ENCODE measurements at places on chromosomes 5 and 9.

- no peak for DNase-seq
Measured at GRCh38 chr5:75668445-75668844, 48.8 kb downstream of the POC5 start.

GRCh38 chr5:115461506-115462290 lies 82.9 kb downstream of the FEM1C start:
- DNase-seq = no peak

DNA sequence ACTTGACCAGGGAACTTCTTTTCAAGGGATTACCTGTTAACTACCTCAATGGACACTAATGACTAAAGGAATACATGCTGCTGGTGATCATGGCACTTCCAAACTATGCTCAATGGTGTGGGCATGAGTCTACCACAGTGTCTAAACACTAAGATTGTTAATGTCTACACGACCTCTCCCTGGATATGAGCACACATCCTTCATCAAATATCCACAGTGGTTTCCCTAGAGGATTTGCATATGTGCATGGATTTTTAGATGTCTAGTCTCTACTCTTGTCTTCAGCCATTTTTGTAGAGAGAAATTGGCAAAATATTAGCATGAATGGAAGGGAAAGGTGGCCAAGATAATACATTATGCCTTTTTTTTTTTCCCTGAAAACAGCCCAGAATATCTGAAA lies 113.3 kb upstream of the CCDC152 start:
- no peak for DNase-seq

GRCh38 chr9:131298341-131298740 lies 8.8 kb downstream of the PLPP7 start:
- no peak for DNase-seq

- DNase-seq = no peak
Measured at GRCh38 chr5:145236127-145236526, 599.0 kb downstream of the PRELID2 start.

GRCh38 chr5:141412854-141413539 lies at the start of gene PCDHGA10:
Gene PCDHGA10 (plus strand): TSS chr5:141412987. CDS start chr5:141413176, 189 bp downstream.
- DNase-seq = peak; percentile 71

GRCh38 chr5:99054972-99055371 lies 126.2 kb upstream of the CHD1 start:
- no peak for DNase-seq

- DNase-seq = no peak
Measured at GRCh38 chr5:149651686-149652085, 70.4 kb downstream of the ARHGEF37 start.

DNA sequence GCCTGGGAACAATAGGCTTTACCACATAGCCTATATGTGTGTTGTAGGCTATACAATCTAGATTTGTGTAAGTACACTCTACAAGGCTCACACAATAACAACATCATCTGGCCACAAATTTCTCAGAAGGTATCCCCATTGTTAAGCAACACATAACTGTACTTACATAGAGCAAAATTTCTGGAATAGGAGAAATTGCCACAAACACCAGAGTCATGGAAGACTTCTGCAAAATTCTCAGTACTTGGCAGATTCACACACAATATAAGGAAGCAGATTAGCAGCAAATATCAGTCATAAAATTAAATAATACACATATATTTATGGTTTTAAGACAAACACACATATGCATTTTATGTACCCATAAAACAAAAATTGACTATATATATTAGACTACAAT lies 16.4 kb downstream of the GNAQ start:
- no peak for DNase-seq

DNA sequence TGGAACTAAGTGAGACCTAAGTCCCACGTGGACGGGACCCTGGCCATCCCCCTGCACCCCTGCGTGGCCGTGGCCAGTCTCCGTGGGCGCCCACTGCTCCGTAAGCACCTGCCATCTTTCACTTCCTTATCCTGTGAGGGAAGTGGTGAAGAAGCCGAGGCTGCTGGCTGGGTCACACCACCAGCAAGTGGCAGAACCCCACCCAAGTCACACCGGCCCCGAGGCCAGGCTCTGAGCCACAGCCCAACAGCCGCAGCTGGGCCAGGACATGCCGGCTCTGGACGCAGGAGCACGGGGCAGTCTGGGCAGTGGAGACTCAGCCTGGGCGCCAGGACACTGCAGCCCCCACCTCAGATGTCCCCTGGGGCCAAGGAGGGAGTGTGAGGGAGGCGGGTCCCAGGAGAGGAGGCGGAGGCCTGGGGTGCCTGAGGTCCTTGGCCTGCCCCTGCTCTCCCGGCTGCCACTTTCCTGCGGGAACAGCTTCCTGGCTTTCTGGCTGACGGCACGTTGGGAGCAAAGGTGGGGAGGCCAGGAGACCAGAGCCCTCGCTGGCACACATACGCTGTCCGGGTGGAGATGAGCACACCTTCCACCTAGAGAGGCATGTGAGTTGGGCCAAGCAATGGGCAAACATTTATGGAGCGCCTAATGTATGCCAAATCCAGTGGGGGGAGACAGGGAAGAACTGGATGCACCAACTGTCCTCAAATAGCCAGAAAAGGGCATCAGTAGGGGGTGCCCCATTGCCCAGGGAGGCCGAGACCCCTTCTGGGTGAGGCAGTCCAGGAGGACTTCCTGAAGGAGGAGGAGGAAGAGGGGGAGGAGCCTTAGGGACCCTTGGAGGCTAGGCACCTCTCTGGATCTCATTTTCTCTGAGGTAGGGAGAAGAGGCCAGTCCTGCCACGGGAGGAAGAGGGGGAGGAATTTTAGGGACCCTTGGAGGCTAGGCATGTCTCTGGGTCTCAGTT lies 43.9 kb upstream of the EGFL7 start:
- peak; percentile 76 for DNase-seq

DNA sequence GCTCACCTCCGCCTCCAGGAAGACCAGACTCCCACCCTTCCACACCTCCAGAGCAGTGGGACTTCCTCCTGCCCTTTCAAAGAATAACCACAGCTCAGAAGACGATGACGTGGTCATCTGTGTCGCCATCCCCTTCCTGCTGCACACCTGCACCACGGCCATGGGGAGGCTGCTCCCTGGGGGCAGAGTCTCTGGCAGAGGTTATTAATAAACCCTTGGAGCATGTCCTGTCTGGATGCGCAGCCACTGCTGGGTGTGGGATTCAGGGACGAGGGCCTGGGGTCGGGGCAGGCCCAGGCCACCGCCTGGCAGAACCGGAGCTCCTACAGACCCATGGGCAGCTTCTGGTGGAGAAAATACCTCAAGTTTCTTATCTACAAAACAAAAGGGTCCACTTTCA lies 5.0 kb downstream of the PAEP start:
- no peak for DNase-seq

GRCh38 chr5:82421119-82421518 lies 143.0 kb upstream of the RPS23 start:
- DNase-seq = no peak

GRCh38 chr5:149733129-149733900 lies 3.2 kb downstream of the PPARGC1B start:
- DNase-seq = no peak

GRCh38 chr9:7153566-7153965 lies 395.8 kb downstream of the KDM4C start:
- DNase-seq = no peak

GRCh38 chr5:162990856-162991497 lies 446.4 kb upstream of the CCNG1 start:
- no peak for DNase-seq

Measured in germinal center (tissue), 1 donor.